Stimulated activated CD4-positive, alpha-beta T cell treated with anti-CD3 and anti-CD28 coated beads, Interleukin-1b, Interleukin-23, amount 100 ng/mL, for 48 hours (primary cell): ENCODE measurements at places on chromosomes 2 and 18.

GRCh38 chr2:74742471-74742870 is 88.4 kb downstream of the SEMA4F start:
- DNase-seq: no peak

- no peak for DNase-seq
These were observed 41.5 kb upstream of the LTBP1 start for GRCh38 chr2:32905270-32905669.

GRCh38 chr2:24517247-24517646 is 26.2 kb downstream of the NCOA1 start:
- DNase-seq: no peak

- DNase-seq: no peak
These were observed 38.5 kb downstream of the NPC1 start for GRCh38 chr18:23547846-23548245.

GRCh38 chr2:86704459-86704971 is 15.6 kb upstream of the RMND5A start:
- no peak for DNase-seq

- no peak for DNase-seq
These were observed 1.7 kb upstream of the SMAD4 start for GRCh38 chr18:51028201-51028805.

DNA sequence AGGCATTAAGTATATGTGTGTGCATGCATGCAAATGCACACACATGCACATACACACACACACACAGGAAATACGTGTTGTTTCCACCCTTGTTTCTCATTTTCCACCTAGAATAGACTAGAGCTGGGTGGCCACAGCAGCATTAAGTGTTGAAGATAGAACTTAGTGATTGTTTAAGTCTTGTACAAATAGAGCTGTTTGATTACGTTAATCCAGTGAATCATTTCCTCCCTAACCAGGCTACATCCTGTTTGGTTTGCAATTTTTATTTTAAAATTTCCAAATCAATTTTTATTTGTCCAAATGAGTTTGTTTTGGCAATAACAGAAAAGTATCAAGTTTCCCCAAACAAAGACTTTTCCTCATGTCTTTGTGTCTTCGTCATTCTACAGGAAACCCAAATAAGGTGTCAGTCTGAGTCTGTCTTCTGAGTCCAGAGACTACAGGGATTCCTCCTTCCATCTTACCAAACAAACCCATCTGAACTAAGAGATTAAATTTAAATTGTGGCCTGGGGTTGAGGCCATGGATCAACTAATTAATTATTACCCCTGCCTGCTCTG is 74.6 kb upstream of the GALNT5 start:
- DNase-seq: no peak

- DNase-seq: no peak
These were observed 26.0 kb downstream of the TRABD2A start for GRCh38 chr2:84854850-84855249.

GRCh38 chr18:73520229-73520628 is 627.4 kb downstream of the FBXO15 start:
- DNase-seq: no peak

- DNase-seq: no peak
These were observed 17.6 kb downstream of the PMAIP1 start for GRCh38 chr18:59917422-59917821.

- no peak for DNase-seq
These were observed 45.8 kb downstream of the PTPN2 start for GRCh38 chr18:12838178-12838634.

DNA sequence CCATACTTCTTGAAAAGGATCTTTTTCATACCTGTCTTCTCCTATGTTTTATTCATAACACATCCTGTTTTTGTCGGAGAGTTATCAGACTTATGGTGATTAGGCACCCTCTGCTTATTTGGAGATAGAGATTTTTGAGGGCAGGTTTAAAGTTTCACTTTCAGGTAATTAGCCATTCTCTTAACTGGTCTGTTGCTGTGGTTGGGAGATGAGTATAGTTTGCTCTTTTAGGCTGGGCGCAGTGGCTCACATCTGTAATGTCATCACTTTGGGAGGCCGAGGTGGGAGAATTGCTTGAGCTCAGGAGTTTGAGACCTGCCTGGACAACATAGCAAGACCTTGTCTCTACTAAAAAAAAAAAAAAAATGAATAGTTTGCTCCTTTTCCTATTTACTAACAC is 25.3 kb downstream of the SFTPB start:
- DNase-seq: no peak

DNA sequence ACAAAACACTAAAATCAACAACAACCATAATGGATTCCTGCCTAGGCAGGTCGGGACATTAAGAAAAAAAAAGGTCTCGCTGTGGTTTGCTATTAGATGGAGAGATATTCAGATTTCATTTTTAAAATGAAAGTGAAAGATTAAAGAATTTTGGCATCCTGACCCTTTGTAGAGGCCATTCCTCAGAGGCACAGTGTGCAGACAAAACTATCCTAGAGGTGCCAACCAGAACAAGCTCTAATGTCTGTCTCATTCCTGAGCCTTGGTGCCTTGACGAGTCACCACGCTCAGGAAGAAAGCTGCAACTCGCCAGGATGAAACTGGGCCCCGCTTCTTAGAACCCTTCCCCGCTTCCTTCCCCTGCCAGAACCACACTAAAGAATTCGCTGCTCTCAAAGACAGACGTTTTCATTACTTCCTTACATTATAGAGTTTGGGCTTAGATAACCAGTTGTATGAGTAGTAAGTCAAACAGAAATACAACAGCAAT is 156.0 kb downstream of the TGIF1 start:
- DNase-seq: no peak

DNA sequence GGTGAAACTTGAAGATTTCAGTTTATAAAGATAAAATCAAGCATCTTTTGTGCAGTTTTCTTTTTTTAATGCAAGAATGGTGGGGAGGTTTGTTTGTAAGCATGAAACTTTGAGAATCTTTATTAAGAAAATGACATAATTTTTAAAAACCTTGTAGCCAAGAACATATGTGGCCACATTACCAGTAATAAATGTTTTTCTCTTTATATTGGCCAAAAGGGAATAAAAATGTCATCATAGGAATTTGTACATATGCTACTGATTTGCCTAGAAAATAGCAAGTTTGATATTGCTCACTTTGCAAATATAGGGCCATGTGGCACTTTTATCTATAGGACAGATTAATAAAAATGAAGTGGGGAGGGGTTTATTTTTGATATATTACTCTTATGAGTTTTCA is 25.6 kb downstream of the METTL21A start:
- no peak for DNase-seq

GRCh38 chr2:73981081-73982001 is 3.4 kb upstream of the TET3 start:
- peak; percentile 55 for DNase-seq

GRCh38 chr2:240123821-240124650 is 12.1 kb downstream of the COPS9 start:
- DNase-seq: no peak

DNA sequence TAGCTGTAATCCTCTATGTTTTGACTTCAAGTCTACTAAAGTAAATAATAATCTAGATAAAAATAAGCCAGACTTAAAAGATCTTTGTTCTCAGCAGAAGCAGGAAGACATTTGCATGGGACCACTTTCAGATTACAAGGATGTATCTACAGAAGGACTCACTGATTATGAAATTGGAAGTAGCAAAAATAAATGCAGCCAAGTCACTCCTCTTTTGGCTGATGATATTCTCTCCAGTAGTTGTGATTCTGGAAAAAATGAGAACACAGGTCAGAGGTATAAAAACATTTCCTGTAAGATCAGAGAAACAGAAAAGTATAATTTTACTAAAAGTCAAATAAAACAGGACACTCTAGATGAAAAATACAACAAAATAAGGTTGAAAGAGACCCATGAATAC is 338.4 kb downstream of the ZNF804A start:
- DNase-seq: no peak

DNA sequence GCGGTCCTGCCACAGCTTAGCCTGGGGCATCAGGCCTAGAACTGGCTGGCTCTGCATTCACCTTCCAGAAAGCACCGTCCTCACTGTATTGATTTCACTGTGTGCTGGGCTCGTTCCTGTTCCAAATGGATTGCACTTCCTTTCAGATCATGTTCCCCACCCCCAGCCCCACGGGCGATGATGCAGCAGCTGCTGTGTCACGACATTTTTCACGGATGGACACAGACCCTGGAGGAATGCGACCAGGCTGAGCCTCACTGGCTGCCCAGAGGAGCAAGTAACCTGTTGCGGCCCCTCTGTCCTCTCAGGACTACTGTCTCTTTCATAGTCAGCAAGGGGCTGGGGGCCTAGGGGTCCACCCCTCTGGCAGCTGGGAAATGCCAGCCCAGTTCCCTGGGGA is 50.3 kb downstream of the CAPN13 start:
- DNase-seq: no peak

GRCh38 chr2:237714690-237715458 is 83.7 kb upstream of the RBM44 start:
- DNase-seq: no peak

DNA sequence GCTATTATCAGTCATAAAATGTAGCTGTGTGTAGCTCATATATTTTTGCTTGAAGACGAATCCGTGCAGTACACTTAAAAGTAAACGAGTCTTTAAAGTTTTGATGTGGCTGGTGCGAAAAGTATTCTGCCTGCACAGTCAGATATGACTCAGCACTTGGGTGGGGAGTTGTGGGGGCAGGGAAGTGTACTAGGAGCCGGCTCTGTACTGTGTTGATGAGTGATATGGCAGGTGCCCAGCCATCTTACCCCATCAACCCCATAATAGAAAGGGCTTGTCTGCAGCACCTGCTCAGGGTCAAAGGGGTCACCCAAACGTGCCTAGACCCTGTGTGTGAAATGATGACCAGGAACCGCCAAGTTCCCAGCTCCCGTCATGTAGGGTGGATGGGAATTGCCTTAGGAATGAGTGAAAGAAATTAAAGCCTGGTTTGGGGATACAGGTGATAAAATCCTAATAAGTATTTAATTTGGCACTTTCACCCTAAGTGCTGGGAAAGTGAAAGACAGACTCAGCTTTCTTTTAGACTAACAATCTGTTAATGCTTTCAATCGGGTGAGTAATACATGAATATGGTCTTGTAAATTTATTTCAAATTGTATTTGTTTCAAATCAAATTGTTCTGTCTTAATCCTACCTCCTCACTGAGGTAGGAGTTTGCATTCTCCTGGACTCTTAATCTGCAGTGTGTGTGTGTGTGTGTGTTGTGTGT is 48.0 kb downstream of the BCL2L11 start:
- DNase-seq: peak; percentile 85

- DNase-seq: no peak
These were observed 33.8 kb downstream of the TRIP12 start for GRCh38 chr2:229888031-229888430.

DNA sequence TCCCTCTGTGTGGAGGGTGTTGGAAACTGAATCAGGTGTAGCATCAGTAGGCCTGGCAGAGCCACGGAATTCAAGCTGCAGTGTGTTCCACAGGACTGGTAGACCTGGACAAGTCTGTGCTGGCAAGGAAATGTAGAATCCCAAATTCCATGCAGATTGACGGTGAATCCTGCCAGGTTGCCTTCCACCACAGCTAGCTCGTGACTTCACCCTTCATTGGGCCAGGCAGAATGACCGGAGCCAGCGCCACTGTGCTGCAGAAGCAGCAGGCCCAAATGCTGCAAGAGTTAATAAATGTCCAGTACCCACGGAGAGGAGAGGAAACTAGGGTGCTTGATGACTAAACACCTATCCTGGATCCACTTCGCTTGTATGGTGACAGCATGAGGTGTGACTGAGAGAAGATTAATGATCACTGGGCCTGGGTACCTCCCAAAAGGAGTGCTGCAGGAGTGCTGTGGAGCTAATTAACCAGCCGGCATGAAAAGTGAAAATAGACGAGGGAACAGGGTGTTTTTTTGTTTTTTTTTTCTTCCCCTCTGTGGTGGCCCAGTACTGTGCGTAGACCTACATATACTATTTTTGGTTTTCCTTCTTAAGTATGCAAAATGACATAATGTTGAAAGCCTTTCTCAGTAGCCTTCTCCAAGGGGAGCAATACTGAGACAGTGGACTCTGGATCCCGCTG is 122.2 kb downstream of the TANC1 start:
- DNase-seq: no peak
